Stimulated activated CD4-positive, alpha-beta T cell treated with anti-CD3 and anti-CD28 coated beads, Interleukin-2, amount 100 ng/mL, for 24 hours (primary cell): ENCODE measurements at places on chromosomes 6 and 20.
A peak's percentile ranks its signal among the peaks of the same experiment; 100 is the strongest.

DNA sequence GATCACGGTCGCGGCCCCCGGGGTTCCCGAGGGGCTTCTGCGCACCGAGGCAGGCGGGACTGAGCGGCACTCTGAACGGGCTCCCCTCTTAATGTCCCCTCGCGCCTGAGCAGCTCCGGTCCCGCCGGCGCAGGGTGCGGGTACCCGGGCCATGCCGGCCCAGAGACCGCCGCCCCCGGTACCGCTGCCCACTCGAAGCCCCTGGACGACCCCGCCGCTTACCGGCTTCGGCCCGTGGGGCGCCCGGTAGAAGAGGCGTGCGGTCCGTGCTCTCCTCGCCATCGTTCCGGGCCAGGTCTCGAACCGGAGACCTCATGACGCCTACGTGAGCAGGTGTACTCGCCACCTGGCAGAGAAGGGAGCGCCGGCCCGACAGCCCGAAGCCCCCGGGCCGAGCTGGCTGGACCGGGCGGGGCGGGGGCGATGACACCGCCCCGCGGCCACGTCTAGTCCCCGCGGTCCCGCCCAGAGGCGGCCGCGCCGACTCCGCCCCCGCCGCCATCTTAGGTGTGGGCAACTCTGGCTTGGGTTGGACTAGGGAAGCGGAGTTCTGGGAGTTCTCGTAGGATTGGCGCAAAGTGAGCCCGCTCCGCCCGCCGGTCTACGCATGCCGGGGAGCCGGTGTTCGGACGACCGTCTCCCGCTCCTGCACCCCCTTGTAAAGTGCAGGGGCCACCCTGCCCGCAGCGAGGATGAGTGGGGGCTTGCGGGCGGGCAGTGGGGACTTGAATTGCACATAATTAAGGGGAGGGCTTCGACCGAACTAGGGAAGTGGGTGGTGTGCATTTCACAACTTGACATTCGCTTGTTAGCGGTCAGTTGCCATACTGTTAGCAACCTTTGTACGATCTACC is at the start of gene SLC17A5:
SLC17A5 (minus strand) TSS at position 422 of the 854 bp plus-strand sequence; CDS start at position 316, 106 bp downstream.
- DNase-seq = peak; percentile 94

- DNase-seq = no peak
Measured at GRCh38 chr6:53115741-53116140, 32.9 kb downstream of the GCM1 start.

- DNase-seq = no peak
Measured at GRCh38 chr6:1390133-1390945, 963 bp downstream of the FOXF2 start.

DNA sequence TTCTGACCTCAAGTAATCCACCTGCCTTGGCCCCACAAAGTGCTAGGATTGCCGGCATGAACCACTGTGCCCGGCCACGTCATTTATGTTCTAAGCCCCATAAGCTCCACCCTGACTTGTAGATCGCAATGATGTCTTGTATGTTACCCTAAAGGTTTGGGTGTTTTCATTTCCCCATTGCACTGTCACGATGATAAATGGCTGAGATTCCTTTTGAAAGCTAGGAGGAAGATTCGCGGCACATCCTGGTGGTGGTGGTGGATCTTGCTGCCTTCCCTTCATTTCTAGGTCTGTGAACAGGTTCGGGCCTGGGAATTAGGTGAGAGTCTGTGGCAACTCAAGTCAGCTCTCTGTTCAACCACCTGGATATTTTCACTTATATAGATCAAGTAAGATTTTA is 28.3 kb downstream of the MUC22 start:
- no peak for DNase-seq

DNA sequence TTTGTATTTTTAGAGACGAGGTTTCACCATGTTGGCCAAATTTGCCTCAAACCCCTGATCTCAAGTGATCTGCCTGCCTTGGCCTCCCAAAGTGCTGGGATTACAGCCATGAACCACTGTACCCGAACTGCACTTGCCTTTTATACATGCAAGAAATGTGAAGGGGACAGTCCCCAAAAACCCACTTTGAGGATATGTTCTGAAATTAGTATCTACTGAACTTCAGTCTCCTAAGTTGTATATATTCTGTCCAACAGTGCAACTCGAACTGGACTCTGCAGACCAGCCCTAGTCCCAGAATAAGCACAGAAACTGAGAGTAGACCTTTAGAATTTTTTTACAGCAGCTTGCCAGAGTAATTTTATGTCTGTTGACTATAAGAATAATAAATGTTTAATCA is 28.5 kb downstream of the BACH2 start:
- no peak for DNase-seq

- no peak for DNase-seq
Measured at GRCh38 chr20:1273366-1273765, 7.3 kb downstream of the SNPH start.

- peak; percentile 40 for DNase-seq
Measured at GRCh38 chr6:87742106-87742505, 40.1 kb upstream of the AKIRIN2 start.
